T-cell (primary cell): ENCODE measurements at places on chromosomes 2 and 18.

DNA sequence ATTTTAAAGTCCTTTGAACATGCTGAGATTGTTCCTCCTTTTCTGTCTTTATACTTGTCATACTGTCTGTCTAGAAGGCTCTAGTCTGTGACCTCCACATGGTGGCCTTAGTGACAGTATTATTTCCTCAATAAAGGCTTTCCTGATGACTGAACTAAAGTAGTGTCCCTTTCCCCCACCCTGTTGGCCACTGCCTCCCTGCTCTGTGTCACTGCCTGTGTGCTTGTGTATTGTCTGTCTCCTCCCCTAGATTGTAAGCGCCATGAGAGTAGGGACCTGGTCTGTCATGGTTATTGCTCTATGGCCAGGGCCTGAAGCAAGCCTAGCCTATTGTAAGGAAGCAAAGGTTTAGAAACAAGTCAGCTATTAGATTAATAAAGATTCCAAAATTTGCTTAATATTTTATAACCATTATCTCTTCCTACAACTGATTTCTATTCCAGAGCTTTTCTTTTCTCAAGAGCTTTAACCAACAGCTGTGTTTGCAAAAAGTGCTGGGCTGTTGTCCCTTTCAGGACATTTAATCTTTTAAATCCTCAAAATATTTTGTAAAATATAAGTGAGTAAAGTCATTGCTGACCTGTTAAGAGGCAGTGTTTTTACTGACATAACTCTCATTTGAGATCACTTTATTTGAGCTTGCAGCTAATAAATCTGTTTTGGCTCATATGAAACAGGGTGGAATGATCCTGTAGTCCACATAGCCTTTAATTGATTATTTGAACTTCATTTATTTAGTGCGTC, 35.5 kb downstream of the DIS3L2 start:
- no peak overlapping the region for H3K27ac ChIP-seq
- H3K36me3 ChIP-seq: no peaks in the 10 kb centered on the region
- no peaks in the 10 kb centered on the region for H3K4me1 ChIP-seq
- DNase-seq: no peak

DNA sequence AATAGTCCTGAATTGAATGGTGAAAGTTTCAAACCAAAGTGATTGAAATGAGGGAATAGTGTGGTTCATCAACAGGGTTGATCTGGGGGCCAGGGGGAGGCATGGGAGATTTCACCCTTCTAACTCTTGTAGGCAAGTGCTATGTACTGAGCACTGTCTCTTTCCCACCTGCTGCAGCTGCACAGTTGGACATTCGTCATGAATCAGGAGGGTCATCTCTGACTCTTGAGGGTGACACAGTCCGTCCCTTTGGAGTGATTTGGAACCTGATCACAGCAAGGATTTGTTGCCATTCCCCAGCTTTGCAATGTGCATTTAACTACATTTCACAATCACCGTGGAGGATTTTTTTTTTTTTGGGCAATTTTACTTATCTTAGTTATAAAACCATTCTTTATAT, 224.6 kb downstream of the PHLPP1 start:
- H3K27ac ChIP-seq: no peak overlapping the region
- H3K36me3 ChIP-seq: no peaks in the 10 kb centered on the region

DNA sequence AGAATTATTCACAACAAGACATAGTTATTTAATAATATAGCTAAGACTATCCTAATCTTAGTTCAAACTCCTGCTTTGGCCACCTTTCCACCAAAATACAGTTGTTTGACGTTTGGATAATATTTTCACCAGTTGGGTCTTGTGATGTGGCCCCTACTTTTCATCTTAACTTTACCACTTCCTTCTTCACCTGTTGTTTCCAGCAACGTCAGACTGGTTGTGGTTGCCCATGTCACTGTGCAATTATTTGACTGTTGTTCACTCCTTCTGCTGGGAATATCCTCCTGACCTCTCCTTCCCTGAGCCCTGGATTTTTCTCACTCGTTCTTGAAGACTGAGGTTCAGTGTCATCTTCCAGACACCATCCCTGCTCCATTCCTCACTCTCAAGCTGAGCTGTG, 132.2 kb upstream of the RASGRP3 start:
- H3K27me3 ChIP-seq: no peaks in the 10 kb centered on the region
- no peak overlapping the region for H3K4me3 ChIP-seq
- DNase-seq: no peak
- H3K27ac ChIP-seq: no peak overlapping the region
- H3K36me3 ChIP-seq: no peaks in the 10 kb centered on the region
- H3K4me1 ChIP-seq: peaks cover 10% of the 10 kb centered on the region

GRCh38 chr2:150924878-150925277, 336.8 kb downstream of the RBM43 start:
- H3K27me3 ChIP-seq: no peaks in the 10 kb centered on the region
- no peaks in the 10 kb centered on the region for H3K4me1 ChIP-seq
- DNase-seq: no peak
- H3K27ac ChIP-seq: no peak overlapping the region
- H3K4me3 ChIP-seq: no peak overlapping the region

DNA sequence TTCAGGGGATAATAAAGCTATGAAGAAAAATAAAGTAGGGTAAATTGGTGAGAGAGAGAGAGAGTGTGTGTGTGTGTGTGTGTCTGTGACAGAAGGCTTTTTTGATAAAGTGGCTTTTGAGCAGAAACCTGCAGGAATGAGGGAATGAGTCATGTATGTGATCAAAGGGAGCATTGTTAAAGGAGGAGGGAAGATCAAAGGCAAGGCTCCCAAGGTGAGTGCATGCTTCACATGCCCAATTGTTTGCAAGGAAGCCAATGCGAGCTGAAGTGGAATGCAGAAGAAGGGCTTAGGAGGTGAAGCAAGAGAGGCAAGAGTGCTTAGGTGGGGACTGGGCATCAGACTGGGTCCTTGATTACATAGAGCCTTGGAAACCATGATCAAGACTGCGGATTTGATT, 96.8 kb downstream of the DNAH6 start:
- H3K4me3 ChIP-seq: no peak overlapping the region
- no peaks in the 10 kb centered on the region for H3K36me3 ChIP-seq
- DNase-seq: no peak
- no peak overlapping the region for H3K27ac ChIP-seq
- H3K4me1 ChIP-seq: no peaks in the 10 kb centered on the region
- H3K27me3 ChIP-seq: no peaks in the 10 kb centered on the region

- H3K4me3 ChIP-seq: no peak overlapping the region
- H3K27me3 ChIP-seq: no peaks in the 10 kb centered on the region
- H3K36me3 ChIP-seq: no peaks in the 10 kb centered on the region
- peaks cover 11% of the 10 kb centered on the region for H3K4me1 ChIP-seq
- peak overlapping the region; percentile 19 for H3K27ac ChIP-seq
Measured at GRCh38 chr2:134304394-134305108, 50.7 kb downstream of the MGAT5 start.

DNA sequence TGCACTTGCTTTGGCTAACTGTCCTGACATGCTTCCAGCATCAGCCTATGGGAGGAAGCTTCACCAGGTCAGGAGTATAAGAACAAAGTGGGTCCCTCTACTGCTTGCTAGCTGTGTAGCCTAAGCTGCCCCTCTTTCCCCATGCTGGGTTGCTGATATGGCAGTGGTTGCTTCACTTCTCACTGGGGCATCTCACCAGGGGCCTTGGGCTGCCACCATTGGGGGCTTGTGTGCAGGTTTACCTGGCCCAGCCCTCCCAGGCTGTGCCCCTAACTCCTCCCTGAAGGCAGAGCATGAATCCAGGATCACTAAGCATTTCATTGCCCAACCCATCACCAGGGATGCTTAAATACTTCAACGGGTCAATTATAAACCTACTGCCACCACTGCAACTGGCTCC, 817.1 kb upstream of the TMEFF2 start:
- no peaks in the 10 kb centered on the region for H3K4me1 ChIP-seq
- H3K27me3 ChIP-seq: no peaks in the 10 kb centered on the region
- H3K36me3 ChIP-seq: no peaks in the 10 kb centered on the region
- no peak overlapping the region for H3K4me3 ChIP-seq

DNA sequence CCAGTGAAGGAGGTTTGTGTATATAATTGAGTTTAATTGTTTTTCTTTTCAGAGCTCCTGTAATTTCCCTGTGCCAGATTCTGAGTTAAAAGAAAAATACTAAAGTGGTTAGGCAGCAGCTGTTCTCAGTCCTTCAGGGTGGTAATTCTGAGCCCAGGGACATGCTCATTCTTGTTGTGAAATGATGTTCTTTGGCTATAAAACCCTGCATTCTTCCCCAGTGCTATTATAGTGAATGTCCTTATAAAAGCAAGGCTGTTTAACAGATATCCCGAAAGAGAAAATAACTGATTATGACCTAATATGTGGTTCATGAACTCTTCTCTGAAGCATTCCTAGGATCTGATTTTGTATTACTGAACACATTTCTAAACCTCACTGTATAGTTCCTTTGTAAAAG, 34.0 kb downstream of the ADAM23 start:
- no peaks in the 10 kb centered on the region for H3K27me3 ChIP-seq
- no peaks in the 10 kb centered on the region for H3K4me1 ChIP-seq
- no peak overlapping the region for H3K27ac ChIP-seq
- H3K36me3 ChIP-seq: no peaks in the 10 kb centered on the region
- no peak overlapping the region for H3K4me3 ChIP-seq
- no peak for DNase-seq

- no peak overlapping the region for H3K4me3 ChIP-seq
- H3K4me1 ChIP-seq: no peaks in the 10 kb centered on the region
- DNase-seq: no peak
- no peak overlapping the region for H3K27ac ChIP-seq
Measured at GRCh38 chr2:208545403-208546042, 138.9 kb downstream of the PTH2R start.

- no peak overlapping the region for H3K4me3 ChIP-seq
- H3K27ac ChIP-seq: no peak overlapping the region
- DNase-seq: no peak
Measured at GRCh38 chr2:172423160-172423559, 4.2 kb upstream of the ITGA6 start.

- H3K27ac ChIP-seq: peak within 1 kb of the TSS; percentile 48
- peaks cover 18% of the 10 kb centered on the region for H3K4me1 ChIP-seq
- H3K27me3 ChIP-seq: no peaks in the 10 kb centered on the region
- H3K36me3 ChIP-seq: no peaks in the 10 kb centered on the region
- peak within 1 kb of the TSS; percentile 64 for H3K4me3 ChIP-seq
Measured at GRCh38 chr2:69386789-69387734, at the start of gene GFPT1. Gene GFPT1, minus strand, starts transcription at chr2:69387227. Its CDS starts 156 bp downstream, at chr2:69387071.

DNA sequence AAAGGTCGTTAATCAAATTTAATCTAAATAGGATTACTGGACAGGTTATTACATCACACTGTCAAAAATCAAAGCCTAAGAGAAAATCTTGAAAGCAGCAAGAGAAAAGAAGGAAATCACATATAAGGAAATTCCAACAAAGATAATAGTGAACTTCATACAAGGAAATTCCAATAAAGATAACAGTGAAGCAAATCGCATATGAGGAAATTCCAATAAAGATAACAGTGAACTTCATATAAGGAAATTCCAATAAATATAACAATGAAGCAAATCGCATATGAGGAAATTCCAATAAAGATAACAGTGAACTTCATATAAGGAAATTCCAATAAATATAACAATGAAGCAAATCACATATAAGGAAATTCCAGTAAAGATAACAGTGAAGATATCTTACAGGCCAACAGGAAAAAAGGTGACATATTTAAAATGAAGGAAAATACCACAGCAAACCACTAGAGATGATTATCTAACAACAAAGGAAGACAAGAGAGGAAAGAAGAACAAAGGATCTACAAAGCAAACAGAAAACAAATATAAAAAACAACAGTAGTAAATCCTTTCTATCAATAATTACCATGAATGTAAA, 787.7 kb downstream of the CCDC85A start:
- no peaks in the 10 kb centered on the region for H3K4me1 ChIP-seq
- H3K36me3 ChIP-seq: no peaks in the 10 kb centered on the region
- H3K27ac ChIP-seq: no peak overlapping the region
- H3K27me3 ChIP-seq: no peaks in the 10 kb centered on the region
- no peak overlapping the region for H3K4me3 ChIP-seq

DNA sequence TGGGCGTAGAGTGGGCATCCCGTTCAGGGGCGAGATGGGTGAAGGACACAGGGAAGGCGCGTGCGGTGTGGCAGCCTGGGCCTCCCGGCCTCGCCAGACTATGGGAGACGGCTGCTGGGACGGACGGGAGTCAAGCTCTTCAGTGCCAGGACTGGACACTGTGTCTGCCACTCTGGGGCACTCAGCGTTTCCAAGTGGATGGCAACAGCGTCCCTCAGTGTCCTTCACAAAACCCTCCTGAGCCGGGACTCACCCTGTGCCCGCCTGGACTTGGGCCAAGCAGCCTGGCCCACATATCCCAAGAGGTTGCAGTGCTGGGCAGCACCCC, 16.3 kb upstream of the BOK start:
- H3K4me3 ChIP-seq: no peak overlapping the region
- H3K4me1 ChIP-seq: no peaks in the 10 kb centered on the region
- peaks cover 77% of the 10 kb centered on the region for H3K27me3 ChIP-seq
- no peak overlapping the region for H3K27ac ChIP-seq

GRCh38 chr2:189287982-189288521, 108.5 kb upstream of the COL5A2 start:
- no peaks in the 10 kb centered on the region for H3K27me3 ChIP-seq
- H3K4me3 ChIP-seq: no peak overlapping the region
- H3K4me1 ChIP-seq: peaks cover 3% of the 10 kb centered on the region
- no peaks in the 10 kb centered on the region for H3K36me3 ChIP-seq
- no peak for DNase-seq

GRCh38 chr2:20351555-20352229, 1.0 kb upstream of the PUM2 start:
- peaks cover 36% of the 10 kb centered on the region for H3K4me1 ChIP-seq
- no peaks in the 10 kb centered on the region for H3K27me3 ChIP-seq
- DNase-seq: no peak
- peak overlapping the region; percentile 84 for H3K27ac ChIP-seq

DNA sequence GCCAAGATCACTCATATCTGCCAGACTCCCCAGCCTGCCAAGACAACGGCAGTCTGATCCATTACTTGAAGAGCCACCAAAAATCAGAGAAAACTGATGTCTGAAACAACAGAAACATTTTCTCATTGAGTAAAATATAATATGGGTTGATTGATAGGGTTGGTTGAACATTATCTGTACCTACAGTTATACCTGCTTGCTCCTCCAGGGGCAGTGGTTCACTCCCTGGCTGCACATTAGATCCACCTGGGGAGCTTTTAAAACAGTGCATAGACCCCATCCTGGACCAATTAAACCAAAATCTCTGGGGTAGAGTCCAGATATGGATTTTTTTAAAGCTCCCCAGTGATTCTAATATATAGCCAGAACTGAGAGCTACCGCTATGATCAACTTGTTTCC, 43.6 kb upstream of the SLC14A2 start:
- no peak for DNase-seq
- no peak overlapping the region for H3K4me3 ChIP-seq
- no peaks in the 10 kb centered on the region for H3K4me1 ChIP-seq
- H3K36me3 ChIP-seq: no peaks in the 10 kb centered on the region

GRCh38 chr2:42254186-42254895, 85.2 kb downstream of the EML4 start:
- no peak for DNase-seq
- H3K4me1 ChIP-seq: peaks cover 15% of the 10 kb centered on the region
- H3K27me3 ChIP-seq: no peaks in the 10 kb centered on the region
- peaks cover 16% of the 10 kb centered on the region for H3K36me3 ChIP-seq
- H3K4me3 ChIP-seq: no peak overlapping the region
- no peak overlapping the region for H3K27ac ChIP-seq

DNA sequence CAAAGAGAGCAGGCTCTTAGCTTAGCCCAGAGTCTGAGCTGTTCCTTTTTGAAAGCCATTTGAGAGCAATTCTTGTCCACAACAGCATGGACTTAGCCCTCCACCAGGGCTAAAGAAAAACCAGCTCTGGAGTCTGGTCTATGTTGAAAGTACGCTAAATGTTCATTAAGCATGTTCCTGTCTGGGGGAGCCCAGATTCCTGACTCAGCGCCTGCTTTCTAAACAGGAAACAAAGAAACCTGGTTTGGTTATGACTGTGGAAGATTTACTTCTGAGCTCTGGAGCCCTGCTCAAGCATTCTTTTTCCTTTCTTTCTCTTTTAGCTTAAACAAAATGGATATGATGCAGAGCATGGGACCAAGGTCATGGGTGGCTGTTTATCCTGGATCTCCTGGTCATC, 279.8 kb downstream of the RBM43 start:
- no peak overlapping the region for H3K27ac ChIP-seq
- DNase-seq: no peak
- H3K4me3 ChIP-seq: no peak overlapping the region
- no peaks in the 10 kb centered on the region for H3K4me1 ChIP-seq
